ENCODE measurements at places on chromosomes 13 and 19.
A peak's percentile ranks its signal among the peaks of the same experiment; 100 is the strongest.

DNA sequence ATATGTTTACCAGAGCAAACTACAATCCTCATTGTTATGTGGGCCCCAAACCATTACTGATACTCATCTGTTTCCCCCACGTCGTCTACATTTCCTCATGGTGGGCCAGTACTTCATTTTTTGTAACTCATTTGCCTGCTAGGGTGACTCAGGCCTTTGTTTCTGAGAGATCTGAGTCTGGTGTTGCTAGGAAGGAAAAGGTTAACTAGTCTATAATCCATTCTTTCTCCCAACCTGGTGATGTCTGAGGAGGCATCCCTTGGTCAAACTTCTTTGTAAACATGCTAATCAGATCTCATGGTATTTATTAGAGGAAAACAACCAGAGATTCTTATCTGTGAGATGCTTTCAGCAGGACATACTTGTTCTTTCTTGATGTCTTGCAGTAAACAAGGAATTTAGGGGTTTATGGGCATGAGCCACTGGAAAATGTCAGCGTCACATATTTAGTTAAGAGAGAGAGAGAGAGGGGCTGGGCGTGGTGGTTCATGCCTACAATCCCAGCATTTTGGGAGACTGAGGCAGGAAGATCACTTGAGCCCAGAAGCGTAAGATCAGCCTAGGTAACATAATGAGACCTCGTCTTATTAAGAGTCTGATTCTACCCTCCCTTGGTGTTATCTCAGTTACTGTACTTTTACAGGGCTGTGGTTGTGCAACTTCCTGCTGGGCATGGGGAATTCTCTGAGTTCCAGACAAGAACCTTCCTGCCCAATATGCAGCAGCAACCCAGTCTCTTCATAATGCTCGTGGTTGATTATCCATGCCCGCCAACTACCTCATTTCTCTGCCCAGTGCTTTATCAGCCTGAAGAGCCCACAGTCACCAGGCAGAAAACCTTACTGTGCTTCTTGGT, 9.7 kb upstream of the DPRX start:
- DNase-seq = no peak

GRCh38 chr13:51907040-51907732, 45.4 kb downstream of the CCDC70 start:
- DNase-seq = no peak

GRCh38 chr19:36081385-36081784, 26.7 kb downstream of the WDR62 start:
- no peak for DNase-seq

- peak; percentile 52 for DNase-seq
Measured at GRCh38 chr19:14473073-14473977, 1.8 kb downstream of the PTGER1 start.

DNA sequence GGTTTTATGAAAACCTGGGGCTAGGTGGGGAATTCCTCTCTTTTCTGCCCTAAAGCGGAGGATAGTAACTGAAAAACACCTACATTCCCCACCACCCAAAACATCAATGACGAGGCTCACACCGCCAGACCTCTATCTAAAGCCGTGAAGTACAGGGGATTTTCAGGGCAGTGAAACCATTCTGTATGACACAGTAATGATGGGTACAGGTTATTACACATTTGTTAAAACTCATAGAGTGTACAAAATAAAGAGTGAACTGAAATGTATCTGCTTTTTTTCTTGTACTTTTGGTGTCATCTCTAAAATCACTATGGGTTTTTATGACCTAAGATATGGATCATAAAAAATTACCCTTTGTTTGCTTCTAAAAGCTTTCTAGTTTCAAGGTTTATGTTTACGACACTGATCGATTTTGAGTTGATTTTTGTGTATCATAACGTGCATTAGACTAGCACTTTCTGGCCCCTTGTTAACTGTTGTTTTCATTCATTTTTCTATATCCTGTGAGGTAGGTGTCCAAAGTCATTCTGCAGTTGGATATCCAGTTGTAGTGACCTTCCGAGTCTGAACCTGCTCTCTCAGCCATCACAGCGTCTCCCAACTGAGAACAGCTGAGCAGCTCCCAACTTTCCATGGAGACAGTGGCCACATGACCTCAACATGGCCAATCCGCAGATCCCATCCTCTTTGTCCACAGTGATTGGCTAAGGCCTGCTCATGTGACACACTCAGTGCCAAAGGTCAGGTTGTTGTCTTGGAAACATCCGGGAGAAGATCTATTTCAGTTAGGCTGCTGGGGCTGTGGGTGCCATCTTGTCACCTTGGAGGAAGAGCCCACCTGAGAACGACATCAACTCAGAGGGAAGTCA, 10.3 kb downstream of the MBD3L2B start:
- DNase-seq = no peak

GRCh38 chr19:4304538-4305256, at the start of gene FSD1:
FSD1 (plus strand) TSS chr19:4304598; CDS start chr19:4304747, 149 bp downstream.
- peak; percentile 87 for DNase-seq

GRCh38 chr19:5130371-5131030, 161.6 kb downstream of the KDM4B start:
- no peak for DNase-seq

GRCh38 chr13:48709213-48709612, 55.5 kb downstream of the CYSLTR2 start:
- peak; percentile 61 for DNase-seq

DNA sequence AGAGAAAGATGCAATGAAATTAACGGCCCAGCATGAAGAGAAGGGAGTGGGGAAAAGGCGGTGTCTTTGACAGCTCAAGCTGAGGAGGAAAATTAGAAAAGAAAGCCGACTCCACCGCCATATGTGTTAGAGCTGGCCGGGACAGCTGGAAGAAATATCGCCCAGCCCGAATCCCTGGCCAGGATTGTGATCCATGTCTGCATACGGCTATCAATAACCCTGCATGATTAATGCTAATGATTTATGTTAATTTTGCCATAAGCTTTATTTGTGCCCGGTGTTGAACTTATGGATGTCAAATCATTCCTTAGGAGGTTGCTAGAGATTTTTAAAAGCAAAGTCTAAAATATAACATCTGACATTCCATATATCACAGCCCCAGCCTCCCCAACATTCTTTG, 263.4 kb upstream of the ZNF507 start:
- no peak for DNase-seq

GRCh38 chr13:75224053-75224742, 257.8 kb downstream of the TBC1D4 start:
- DNase-seq = no peak

GRCh38 chr13:29038700-29039099, 218.6 kb downstream of the MTUS2 start:
- no peak for DNase-seq

- DNase-seq = no peak
Measured at GRCh38 chr13:34933349-34933748, 8.7 kb upstream of the NBEA start.

DNA sequence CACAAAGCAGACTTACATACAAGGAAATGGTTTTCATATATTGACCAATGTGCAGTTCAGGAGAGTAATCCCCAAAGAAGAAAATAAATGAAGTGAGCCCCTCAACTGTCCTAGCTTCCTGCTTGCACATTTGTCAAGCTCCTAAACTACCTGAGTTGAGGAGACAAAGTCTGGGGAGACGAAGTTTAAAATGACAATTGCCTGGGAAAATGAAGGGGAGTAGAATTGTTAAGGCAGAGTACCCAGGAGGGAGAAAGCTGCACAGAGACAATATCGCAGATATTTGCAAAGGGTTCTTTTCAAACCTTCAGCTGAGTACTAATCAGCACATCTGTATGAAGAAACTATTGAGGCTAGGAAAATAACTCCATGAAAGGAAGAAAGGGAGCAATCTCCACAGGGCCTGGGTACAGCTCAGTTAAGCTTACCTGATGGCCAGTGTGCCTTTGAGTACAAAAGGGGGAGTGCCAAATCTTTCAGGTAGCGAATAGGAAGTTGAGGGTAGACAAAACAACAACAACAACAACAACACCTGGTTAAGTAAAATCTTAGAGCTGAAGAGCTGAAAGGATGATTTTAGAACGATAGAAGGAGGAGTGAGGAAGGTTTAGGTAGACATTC, 1700.1 kb upstream of the PRR20A start:
- DNase-seq = no peak

- DNase-seq = no peak
Measured at GRCh38 chr19:24177686-24178085, 90.7 kb downstream of the ZNF254 start.

- no peak for DNase-seq
Measured at GRCh38 chr19:3556978-3557460, 367 bp downstream of the MFSD12 start.

- DNase-seq = no peak
Measured at GRCh38 chr19:44529536-44529935, at the start of gene CEACAM20. CEACAM20 (minus strand) TSS chr19:44529675; CDS start chr19:44529509, 166 bp downstream.

DNA sequence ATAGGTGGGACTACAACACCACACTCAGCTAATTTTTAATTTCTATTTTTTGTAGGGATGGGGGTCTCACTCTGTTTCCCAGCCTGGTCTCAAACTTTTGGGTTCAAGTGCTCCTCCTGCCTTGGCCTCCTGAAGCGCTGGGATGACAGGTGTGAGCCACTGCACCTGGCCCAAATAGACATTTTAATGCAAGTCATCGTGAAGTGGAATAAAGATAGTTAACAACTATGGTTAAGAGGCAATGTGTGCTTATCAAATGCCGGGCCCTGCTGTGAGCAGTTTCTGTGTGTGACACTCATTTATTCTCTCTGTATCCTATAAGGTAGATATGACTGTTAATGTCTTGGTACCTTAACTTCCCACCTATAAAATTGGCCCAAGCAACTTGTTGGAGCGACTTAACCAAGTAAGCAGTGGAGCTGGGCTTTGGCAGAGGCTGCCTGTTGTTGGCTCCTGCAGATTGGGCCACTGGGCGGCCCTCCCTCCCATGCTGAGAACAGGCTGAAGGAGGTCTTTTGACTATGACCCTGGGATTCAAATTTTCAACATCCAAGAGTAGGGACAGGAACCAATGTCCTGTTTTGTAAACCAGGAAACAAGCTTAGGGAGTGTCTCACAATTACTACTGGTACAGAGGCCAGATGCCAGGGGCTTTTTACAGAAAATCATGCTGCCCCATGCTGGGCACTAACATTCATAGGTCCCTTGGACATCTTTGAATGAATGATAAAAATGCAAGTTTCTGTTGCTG, 450.7 kb downstream of the TSHZ3 start:
- DNase-seq = no peak

All from natural killer cell treated with Interleukin-12 subunit alpha and Interleukin-12 subunit beta and Interleukin-15 and Interleukin-18, amount 100 ng/mL, for 72 hours (primary cell).